ENCODE measurements at places on chromosomes 3 and 15. TPM values are rescaled to one million over a fixed set of nuclear protein-coding genes. Genes with fewer than 3 reads are reported as not detected.

DNA sequence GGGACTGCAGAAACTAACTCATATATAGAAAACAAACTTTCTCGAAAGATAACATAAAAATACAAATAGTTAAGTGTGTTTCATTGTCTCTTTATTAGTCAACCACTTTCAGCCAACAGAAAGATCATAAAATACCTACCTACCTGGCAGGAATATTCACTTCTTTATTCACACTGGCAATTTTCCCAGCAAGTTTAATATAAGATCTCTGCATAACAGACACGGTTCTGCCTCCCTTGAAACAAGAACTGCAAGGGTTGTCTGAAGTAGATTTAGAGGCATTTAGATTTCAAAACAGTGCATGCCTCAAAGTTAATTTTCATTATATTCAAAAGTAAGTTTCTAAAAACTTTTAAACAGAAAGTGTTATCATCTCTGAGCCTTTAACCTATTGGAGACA is 7.1 kb downstream of the NPTN start:
- no peak for DNase-seq
- no peaks in the 10 kb centered on the region for H3K36me3 ChIP-seq
- H3K27me3 ChIP-seq = no peaks in the 10 kb centered on the region
- no peak overlapping the region for H3K4me3 ChIP-seq
- no peak overlapping the region for H3K27ac ChIP-seq

DNA sequence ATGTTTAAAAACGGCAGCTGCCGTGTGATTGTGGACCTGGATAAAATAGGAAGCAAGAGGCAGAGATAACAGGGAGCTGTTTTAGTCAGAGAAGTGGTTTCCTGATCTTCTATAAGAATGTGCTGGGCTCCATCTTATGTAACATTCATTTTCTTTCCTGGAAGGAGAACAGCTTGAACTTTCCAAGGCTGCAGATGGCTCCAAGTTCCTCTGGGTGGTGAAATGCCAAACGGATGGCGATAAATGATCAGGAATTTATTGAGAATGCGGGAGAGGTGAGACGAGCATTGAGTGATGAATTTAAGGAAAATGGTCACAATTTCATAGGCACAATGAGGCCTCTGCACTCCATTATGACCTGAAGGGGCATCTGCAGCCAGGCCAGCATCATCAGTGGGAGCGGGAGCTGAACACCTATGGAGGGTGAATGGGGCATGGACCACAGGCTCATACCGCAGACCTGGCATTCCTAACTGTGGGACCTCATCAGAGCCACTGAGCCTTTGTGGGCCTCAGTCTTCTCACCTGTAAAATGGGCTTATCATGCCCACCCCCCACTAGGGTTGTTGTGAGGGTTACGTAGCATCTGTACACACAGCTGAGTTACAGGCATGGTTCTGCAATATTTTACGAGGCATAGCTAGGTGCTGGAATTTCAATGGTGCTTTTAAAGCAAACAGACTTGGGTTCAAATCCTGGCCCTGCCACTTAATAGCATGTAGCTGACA is 17.1 kb downstream of the MGLL start:
- no peak overlapping the region for H3K27ac ChIP-seq
- H3K4me3 ChIP-seq = no peak overlapping the region
- H3K4me1 ChIP-seq = no peaks in the 10 kb centered on the region
- peaks cover 14% of the 10 kb centered on the region for H3K36me3 ChIP-seq

The MFGE8 gene
- 69.1 TPM for total RNA-seq

- H3K36me3 ChIP-seq = no peaks in the 10 kb centered on the region
- H3K4me1 ChIP-seq = no peaks in the 10 kb centered on the region
- DNase-seq = no peak
- H3K4me3 ChIP-seq = no peak overlapping the region
- H3K27ac ChIP-seq = no peak overlapping the region
Measured at GRCh38 chr3:42117175-42118008, 26.2 kb downstream of the TRAK1 start.

The SNUPN gene
- total RNA-seq = 26.5 TPM
